ENCODE measurements at places on chromosomes 1 and 21. TPM values are rescaled to one million over a fixed set of nuclear protein-coding genes. Genes with fewer than 3 reads are reported as not detected.

The LCA5L gene
- not detected for total RNA-seq

The PLOD1 gene
- total RNA-seq, result 26.0 TPM

The ABCB10 gene
- total RNA-seq, result 34.9 TPM

The S100A8 gene
- total RNA-seq, result not detected

The MIB2 gene
- 27.8 TPM for total RNA-seq

The SH3BGR gene
- total RNA-seq, result 1.0 TPM

The LAX1 gene
- 12.7 TPM for total RNA-seq

The PTGER3 gene
- total RNA-seq, result 4.2 TPM

The DARS2 gene
- total RNA-seq, result 33.2 TPM

The NUF2 gene
- 57.3 TPM for total RNA-seq

The PROX1 gene
- total RNA-seq, result not detected

The MMP23B gene
- 0.82 TPM for total RNA-seq

The CATSPERE gene
- total RNA-seq, result 0.50 TPM

The FCER1A gene
- total RNA-seq, result not detected

The KCNN3 gene
- 0.09 TPM for total RNA-seq

The CAMK2N1 gene
- 0.91 TPM for total RNA-seq

The GPR25 gene
- total RNA-seq, result not detected

The FCRL1 gene
- 0.09 TPM for total RNA-seq

The DNM3 gene
- total RNA-seq, result 1.5 TPM

The VASH2 gene
- total RNA-seq, result 0.61 TPM

The MAP10 gene
- total RNA-seq, result 4.4 TPM

The IFNLR1 gene
- total RNA-seq, result 2.7 TPM

The PPM1J gene
- 0.32 TPM for total RNA-seq

The GUCA2B gene
- not detected for total RNA-seq

The ACKR1 gene
- total RNA-seq, result not detected

The PLPP3 gene
- not detected for total RNA-seq

The RPE65 gene
- total RNA-seq, result not detected

The NTMT2 gene
- total RNA-seq, result not detected

The USH2A gene
- total RNA-seq, result not detected

The CRYAA gene
- not detected for total RNA-seq

The UCK2 gene
- 53.4 TPM for total RNA-seq

The CHI3L1 gene
- total RNA-seq, result not detected

The EPHB2 gene
- not detected for total RNA-seq

The CFH gene
- total RNA-seq, result 2.8 TPM

The KRTAP19-3 gene
- not detected for total RNA-seq

The ANKRD35 gene
- 0.48 TPM for total RNA-seq
